Muscle of arm (tissue), 14 donors: ENCODE measurements at places on chromosomes 3 and 15. TPM values are rescaled to one million over a fixed set of nuclear protein-coding genes. Genes with fewer than 3 reads are reported as not detected.

DNA sequence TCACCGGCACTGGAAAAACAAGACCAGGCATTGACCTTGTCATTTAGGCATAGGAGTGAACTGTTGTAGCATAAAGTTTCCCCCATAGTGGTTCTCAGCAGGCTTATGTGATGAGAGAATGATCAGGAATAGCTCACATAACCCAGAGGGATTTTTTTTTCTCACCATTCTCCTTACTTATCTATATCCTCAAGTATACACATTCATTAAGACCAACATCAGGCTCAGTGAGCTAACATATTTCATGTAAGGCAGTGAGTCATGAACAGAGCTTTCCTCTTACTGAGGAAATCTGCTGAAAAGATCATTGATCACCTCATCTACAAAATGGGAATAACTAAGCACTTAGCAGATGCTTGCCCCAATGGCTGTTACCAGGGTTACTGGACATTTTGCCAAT lies 396.6 kb upstream of the TMCO5A start:
- DNase-seq, result no peak

GRCh38 chr15:58597943-58598828 lies 151.3 kb downstream of the ADAM10 start:
- DNase-seq, result no peak

DNA sequence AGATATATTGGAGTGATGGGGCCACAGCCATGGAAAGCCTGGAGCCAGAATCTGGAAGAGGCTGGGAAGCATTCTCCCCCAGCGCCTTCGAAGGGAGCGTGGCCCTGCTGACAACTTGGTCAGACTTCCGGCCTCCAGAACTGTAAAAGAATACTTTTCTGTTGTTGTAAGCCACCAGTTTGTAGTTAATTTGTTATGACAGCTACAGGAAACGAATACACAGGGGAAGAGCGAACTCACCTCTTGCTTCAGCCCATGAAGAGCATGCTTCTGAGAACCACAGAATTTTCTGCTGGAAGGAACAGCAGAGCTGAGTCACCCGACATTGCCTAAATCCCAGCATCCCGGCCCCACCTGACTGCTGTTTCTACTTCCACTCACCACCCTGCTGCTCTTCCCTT lies 501.7 kb downstream of the SHQ1 start:
- DNase-seq, result peak; percentile 45

The POTEB gene
- polyA plus RNA-seq, result not detected

The LRRC34 gene
- 2.8 TPM for polyA plus RNA-seq

DNA sequence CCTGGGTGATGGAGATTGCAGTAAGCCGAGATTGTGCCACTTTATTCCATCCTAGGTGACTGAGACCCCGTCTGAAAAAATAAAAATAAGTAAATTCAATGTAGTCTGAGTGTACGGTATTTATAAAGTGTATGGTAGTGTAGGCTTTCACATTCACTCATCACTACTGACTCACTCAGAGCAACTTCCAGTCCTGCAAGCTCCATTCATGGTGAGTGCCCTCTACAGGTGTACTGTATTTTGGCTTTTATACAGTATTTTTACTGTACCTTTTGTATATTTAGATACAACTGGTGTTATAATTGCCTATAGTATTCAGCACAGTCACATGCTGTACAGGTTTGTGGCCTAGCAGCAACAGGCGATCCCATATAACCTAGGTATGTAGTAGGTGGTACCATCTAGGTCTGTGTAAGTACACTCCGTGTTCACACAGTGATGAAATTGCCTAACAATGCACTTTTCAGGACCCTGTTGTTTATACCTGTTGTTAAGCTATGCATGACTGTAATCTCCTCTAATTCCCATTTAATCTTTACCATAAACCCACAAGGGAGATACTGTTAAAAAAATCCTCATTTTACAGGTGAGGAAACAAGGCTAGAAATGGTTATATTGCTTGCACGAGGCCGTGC lies 19.3 kb downstream of the CACNA1D start:
- DNase-seq, result no peak

The SUCNR1 gene
- 0.11 TPM for polyA plus RNA-seq

DNA sequence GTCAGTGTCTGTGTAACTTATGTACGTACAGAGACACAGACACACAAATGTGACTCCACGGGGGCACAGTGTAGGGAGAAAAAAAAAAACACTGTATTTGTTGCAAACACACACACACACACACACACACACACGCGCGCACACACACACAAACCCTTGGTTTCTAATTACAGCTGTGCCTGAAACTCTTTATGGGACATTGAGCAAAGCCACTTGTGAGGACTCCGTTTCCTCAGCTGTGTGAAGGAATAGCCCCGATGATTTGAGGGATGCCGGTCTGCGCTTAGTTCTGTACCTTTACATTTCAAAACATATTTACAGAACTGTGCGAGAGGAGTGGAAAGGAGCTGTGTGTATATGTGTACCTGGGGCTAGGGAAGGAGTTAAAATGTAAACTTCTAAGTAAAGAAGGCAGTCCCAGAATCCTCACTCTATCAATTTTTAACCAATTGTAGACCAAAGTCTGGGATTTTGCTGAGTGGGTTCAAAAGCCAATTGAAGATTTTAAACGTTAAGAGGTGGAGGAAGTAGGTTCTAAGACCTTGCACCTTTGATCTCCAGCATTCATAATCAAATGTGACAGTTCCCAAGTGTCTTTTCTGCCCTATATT lies 5.3 kb upstream of the BCL6 start:
- DNase-seq, result no peak

DNA sequence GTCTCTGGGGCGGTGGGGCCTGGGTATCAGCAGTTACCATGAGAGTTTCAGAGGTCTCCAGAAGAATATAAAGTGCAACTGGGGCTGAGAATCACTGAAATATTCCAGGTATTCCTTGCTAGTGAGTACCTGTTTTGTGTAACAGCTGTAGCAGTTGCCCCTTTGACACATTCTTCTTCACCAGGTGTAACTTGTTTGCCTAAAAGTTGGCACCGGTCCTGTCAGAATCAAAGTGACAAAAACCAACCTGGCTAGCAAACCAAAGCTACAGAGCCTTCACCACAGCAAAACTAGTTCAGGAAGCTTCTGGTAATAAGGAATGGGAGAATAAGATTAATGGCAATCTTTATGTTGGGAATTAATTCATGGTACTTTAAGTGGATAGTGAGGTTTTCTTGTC lies 296.0 kb downstream of the NAALADL2 start:
- no peak for DNase-seq

The MUC4 gene
- 0.60 TPM for polyA plus RNA-seq

The MYEF2 gene
- 15.4 TPM for polyA plus RNA-seq

GRCh38 chr3:194938845-194939531 lies 253.3 kb downstream of the FAM43A start:
- no peak for DNase-seq

The FMN1 gene
- polyA plus RNA-seq, result 1.2 TPM

The BFSP2 gene
- polyA plus RNA-seq, result not detected

DNA sequence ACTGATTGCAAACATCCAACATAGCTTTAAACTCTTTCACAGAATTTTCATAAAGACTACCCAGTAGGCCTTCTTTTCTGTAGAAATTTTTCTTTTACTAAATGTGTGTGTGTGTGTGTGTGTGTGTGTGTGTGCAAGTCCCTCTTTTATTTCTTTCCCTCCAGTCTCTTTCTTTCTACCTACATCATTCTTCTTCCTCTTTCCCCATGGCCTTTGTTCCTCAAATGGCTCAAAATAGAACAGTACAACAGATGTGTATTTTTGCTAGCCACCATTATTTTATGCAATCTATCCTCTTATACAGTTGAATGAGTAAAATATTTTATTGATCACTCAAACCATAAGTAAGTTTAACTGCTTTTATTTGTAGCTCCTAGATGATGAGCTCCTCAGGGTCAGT lies 76.4 kb downstream of the USF3 start:
- DNase-seq, result no peak

DNA sequence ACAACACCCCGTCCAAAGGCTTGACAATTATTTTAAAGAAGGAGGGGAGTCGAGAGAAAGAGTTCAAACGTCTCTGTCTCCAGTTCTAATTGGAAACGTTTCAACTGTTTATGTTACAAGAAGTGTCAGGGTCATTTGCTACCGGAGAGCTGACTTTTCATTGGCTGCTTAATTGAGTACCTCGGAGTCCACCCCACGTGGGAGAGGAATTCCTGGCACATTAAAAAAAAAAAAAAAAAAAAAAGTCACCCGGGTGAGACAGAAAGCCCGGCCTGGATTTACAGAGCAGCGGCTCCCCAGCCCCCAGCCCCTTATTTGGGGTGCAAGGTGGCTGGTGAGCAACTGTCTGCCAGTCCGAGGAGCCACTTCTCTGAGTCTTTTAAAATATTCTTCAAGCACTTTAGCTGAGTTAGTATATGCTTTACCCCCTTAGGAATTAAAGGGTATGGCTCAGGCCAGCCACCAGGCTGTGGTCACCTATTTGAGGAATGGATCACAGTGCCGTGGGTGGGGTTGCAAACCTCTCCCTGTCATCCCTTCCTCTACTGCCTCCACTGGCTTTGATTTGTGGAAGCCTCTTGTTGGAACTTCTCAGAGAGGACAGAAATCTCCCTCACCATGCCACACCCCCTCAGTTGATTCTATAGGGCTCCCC lies 3.9 kb upstream of the TLE3 start:
- DNase-seq, result peak; percentile 84

The SLC6A11 gene
- 0.81 TPM for polyA plus RNA-seq

The CCDC174 gene
- 17.0 TPM for polyA plus RNA-seq
